Activated T-cell treated with anti-CD3 and anti-CD28 coated beads for 1 hour (primary cell): ENCODE measurements at places on chromosomes 6 and 20.

DNA sequence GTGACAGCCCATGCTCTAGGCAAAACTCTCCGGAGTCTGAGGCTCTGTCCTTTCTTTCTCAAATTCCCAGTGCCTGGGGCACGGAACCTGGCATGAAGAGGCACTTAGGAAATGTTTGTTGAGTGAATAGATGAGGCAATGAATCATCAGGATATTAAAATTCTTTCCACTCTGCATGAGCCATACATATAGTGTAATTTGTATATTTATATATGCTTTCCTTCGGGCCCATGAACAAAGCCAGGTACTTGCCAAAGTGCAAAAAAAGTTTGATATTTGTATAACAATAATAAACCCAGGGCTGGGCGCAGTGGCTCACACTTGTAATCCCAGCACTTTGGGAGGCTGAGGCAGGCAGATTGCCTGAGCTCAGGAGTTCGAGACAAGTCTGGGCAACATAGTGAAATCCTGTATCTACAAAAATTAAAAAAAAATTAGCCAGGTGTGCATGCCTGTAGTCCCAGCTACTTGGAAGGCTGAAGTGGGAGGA is 212.3 kb upstream of the ZNF217 start:
- no peak for DNase-seq

GRCh38 chr20:50756447-50756846 is 25.1 kb downstream of the PARD6B start:
- no peak for DNase-seq

DNA sequence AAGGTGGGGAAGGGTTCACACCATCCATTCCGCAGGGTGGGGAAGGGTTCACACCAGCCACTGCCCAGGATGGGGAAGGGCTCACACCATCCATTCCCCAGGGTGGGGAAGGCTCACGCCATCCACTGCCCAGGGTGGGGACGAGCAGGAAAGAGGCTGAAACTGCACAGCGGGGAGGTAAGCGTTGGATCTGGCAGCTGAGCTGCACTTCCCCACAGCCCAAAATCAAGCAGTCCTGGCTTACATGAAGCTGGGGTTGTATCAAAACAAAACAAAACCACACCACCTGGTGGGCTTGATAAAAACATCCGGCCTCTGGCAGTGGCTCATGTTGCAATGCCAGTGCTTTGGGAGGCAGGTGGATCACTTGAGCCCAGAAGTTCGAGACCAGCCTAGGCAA is 268.5 kb downstream of the TAF4 start:
- DNase-seq = no peak

GRCh38 chr6:67210450-67210849 is 1424.6 kb upstream of the ADGRB3 start:
- no peak for DNase-seq

DNA sequence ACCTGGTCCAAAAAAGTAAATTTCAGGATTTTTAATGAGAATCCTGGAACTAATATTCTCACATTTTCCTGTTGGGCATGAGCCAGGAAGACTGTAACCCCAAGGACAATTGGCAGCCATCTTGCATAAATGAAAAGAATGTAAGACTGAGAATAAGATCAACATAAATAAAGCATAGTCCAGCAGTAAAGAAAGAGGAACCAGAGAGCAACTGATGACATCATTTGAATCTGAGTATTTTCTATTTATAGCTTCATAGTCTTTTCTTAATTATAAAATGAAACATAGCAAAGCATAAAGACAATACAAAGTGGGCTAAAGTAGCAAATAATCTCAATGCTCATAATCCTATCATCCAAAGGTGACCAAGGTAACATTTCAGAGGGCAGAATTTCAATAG is 26.6 kb upstream of the FBXL4 start:
- DNase-seq = no peak

GRCh38 chr6:154615483-154616025 is 105.1 kb upstream of the CNKSR3 start:
- DNase-seq = no peak

- DNase-seq = no peak
Measured at GRCh38 chr6:49541210-49541724, 9.2 kb upstream of the C6orf141 start.

DNA sequence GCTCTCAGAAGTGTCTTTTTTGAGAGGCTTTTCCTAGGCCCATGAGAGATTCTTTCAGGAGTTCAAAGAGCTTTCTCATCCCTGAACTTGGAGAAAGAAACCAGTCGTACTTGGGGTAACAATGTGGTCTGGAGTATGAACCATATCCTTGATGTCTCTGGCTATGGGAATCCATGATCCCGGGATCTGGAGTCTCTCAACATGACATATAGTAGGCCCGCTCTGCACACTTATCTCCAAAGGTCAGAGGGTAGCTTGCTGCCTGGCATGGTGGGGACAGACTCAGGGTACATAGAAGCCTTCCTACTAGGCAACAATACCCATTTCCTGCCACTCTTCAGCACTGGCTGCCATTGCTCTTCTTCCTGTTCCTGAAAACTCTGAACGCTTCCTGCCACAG is 42.2 kb upstream of the NFATC2 start:
- DNase-seq = no peak

GRCh38 chr20:54479138-54479906 is 3.9 kb downstream of the DOK5 start:
- no peak for DNase-seq
